ENCODE measurements at places on chromosomes 3 and 15.
A peak's percentile ranks its signal among the peaks of the same experiment; 100 is the strongest.

DNA sequence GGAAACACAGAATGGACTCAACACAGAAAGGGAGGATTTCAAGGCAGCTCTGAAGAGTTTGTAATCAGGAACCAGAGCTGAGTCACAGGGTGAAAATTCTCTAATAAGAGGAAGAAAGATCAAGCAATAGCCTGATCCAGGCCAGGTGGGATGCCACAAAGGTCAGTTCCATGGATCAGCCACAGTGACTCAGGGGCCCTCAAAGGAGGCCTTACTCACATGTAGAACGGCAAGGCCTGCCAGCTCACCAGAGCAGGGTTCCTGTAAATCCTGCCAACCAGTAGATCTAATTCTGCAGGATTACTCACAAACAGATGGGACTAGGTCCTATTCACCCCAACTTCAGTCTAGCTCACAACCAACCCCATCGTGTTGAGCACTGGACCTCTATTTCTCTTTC, 78.3 kb upstream of the PPP2R3A start:
- no peak for DNase-seq

DNA sequence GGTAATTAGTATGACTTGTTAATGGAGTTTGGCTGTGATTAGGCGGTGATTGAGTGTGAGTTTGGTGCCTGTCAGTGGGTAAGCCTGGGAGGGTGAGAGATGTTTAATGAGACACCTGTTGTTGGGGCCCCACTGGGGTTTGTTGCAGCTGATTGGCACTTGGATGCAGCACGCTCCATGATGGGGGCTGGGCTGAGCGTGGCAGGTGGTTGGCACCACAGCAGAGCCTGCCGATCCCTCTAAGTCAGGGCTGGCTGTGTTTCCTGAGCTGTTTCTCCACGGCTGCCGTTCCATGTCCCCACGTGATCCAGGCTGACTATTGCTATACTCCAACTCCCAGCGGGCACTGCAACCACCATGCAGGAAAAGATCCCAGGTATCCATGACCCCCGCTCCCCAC, 93.5 kb upstream of the ARRDC4 start:
- no peak for DNase-seq

DNA sequence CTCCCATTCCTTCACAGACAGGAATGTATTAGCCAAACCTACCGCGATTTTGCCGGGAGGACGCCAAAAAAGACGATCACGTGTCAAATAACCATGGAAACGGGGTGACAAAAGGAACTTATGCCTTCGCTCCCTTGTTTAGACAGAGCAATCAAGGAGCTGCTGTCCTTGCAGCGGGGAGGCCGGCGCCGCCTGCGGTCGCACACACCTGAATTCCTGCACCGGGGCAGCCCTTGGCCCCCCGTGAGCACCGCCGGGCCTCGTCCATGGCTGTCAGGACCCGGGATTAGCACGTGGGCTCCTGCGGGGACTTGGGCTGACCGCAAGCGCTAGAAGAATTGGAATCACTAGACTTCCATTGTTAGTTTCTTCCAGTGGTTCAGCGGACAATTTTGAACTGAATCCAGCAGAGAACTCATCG, 193.1 kb downstream of the SHQ1 start:
- DNase-seq = no peak

GRCh38 chr3:24136624-24137310, 191.7 kb downstream of the NR1D2 start:
- no peak for DNase-seq

DNA sequence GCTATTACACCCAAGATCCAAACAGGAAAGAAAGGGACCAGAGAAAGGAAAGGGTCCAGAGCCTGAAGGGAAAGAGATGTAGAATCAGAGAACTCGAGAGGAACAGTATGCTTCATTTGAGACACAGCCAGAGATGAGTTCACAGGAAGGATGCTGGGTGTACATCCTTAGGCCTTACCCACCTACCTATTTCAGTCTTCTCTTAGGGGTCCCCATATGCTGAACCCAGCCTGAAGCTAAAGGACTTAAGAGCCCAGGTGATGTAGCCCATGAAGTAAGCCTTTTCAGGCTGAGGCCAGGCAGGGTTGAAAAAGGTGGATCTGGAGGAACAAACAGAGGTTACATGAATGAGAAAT, 338.0 kb upstream of the KCNH8 start:
- no peak for DNase-seq

DNA sequence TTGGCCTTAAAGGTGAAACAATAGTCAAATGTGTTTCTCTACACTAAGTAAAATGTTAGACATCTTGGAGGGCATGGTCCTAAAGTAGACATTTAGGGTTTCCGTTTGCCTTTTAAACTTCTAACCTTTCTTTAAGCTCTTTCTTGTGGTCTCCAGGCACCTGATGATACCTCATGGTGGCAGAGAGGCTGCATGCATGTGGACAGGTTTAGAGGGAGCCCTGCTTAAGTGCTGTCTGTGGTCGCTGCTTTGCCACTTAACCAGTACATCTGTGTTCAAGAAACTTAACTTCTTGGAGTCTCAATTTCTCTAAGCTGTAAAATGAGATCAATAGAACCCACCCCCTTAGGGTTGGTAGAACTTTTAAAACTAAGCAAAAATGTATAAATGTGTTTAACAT, 6.2 kb downstream of the MITF start:
- DNase-seq = no peak

DNA sequence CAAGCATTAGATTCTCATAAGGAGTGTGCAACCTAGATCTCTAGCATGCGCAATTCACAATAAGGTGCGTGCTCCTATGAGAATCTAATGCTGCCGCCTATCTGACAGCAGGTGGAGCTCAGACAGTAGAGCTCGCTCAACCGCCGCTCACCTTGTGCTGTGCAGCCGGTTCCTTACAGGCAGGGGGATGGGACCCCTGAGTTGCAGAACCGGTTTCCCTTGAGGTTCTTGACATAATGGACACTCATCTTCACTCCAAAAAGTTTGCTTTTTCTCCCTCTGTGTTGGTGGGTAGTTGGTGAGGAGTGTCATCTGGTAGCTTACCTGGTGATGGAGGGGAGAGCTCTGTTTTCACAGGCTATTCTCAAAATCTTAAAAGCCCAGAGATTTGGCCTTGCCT, 324.0 kb upstream of the TBL1XR1 start:
- DNase-seq = no peak

DNA sequence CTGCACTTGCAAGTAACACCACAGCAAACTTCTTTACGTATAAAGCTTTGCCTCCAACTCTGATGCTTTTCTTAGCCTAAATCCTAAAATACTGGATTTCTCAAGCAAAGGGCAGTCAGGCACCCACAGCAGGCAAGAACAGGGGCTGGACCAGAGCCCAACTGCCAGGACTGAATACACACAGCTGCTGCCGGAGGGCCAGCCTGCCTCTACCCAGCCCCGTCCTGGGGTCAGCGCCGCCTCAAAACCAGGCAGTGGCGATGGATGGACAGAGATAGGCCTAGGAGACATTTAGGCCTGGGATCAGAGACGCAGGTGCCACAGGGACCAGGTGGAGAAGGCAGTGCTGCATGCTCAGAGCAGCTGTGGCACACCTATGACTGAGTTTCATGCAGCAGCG, 47.6 kb upstream of the SEC61A1 start:
- DNase-seq = no peak

DNA sequence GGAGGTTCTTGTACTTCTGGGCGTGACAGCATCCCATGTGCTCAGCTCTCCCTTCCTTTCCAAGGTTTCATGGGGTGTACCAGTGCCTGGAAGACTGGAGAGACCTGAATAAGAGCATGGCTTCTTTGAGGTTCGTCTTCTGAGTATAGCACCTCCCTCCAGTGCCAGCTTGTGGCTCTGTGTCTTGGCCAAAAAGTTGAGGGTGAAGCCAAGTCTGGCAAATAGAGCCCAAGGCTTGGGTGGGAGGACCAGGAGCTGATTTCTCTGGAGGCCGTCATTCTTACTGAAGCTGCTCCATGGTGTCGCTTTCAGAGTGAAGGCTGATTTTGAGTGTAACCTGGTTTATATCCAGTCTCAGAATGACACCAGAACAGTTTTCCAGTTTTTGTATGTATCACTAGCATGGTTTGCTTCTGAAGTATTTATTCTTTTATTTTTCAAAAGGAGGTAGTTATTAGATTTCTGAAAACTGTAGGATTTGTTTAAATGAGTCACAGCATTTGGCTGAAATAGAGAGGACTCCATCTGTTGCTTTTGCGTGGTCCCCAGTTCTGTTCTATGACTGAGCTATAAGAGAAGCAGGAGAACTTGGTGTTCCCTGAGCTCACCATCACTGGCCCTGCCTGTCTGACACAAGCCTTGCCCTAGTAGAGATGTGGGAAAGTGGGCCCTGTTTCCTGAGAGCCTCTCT, 47.2 kb downstream of the BSN start:
- no peak for DNase-seq

DNA sequence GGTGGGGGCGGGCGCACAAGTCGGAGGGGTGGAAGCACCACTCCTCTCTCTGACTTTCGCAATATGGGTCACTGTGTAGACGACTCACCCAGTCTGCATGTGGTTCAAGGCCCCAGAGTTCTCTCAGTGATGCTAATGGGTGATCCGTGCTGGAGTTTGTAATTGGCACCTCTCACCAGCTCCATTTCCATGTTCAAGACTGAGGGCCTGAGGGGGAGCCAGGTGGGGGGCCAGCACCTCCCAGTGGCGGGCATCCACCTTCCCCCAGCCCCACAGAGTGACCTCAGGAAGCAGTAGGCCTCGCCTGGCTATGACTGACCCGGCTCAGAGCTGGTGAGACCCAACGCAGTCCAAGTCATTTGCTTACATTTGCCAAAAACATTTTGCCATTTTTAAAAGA, 230.0 kb upstream of the ST8SIA2 start:
- no peak for DNase-seq

- no peak for DNase-seq
These were observed 48.1 kb downstream of the PYDC2 start for GRCh38 chr3:191509078-191509477.

DNA sequence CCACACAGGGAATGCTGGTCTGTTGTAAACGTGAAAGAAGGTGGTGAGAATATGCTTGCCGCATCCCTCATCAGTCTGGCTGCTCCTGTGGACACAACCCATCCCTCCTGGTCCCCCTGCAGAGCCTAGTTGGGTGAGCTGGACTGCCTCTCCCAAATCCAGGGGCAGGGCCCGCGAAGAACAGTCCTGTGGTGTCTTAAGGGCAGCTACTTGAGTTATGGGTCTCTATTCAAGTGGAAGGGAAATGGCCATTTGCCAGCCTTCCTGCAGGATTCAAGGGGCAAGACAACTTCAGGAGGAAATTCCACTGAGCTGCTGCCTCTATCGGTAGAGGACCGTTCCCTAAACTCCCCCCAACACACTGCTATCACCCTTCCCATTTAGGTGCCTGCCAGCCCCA, 98.9 kb downstream of the IQSEC1 start:
- DNase-seq = no peak

GRCh38 chr3:122921791-122922651, 105.5 kb downstream of the SEMA5B start:
- DNase-seq = no peak

DNA sequence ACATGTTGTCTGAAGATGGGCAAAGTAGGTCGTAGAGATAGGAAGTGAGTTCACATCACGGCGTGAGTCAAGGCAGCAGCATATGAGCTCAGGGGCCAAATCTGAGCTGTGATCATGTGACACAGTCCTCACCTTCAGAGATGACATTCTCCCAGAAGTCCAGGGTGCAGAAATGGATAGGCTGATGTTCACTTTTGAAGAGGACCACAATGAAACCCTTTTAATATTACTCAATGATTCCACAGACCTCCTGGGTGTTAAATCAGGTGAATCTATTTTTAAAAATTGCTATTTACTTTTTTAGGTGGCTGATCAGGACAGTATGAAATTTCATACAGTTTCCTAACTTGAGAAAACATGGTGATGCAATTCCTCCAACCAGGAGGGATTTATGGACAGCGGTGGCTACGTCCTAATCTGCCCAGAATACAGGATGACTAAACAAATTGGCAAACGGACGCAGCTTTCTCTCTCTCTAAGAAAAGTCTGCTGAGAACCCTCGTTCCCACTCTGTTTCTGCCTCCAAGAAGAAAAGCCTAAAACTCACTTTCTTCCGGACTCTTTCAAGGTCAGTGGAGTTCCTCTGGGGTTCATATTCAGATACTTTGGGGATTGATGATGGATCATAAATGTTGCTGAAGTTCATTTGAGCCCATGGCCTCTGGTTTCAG, 34.4 kb downstream of the B3GNT5 start:
- DNase-seq = no peak

- DNase-seq = peak; percentile 28
These were observed 24.3 kb upstream of the GP5 start for GRCh38 chr3:194423317-194423716.

DNA sequence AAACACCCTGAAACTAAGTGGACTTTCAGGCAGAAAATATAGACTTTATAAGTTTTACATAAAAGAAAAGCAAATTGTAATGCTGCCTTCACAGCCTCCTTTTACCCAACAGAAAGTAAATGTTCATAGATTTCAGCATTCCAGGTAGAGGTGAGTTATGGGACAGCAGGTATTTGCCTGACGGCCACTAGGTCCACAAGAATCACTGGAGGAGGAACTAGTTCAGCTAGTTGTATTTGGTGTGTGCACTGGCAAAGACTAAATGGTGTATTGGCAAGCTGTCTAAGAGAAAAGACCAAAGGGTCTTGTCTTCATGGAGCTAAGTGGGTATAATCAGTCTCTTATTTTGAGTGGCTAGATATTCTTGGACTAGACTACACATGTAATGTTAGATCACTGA, 34.2 kb downstream of the ZNF654 start:
- no peak for DNase-seq

DNA sequence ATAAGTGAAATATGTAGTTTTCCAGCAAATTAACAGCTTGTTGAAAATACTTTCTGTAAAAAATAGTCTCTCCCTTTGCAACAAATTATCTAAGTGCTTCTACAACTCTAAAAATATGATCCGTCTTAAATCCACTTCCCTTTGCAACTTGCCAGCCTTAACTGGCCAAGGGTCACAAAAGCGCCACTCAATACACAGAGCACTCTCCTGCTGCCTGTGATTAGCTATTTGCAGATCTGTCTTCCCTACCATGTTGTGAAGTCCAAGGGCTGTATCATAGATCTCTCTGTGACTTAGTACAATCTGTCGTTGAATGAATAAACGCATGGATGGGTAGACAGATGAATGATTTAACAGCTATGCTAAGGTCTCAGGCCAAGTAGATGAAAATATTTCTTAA, 76.2 kb downstream of the ITGB5 start:
- DNase-seq = no peak

DNA sequence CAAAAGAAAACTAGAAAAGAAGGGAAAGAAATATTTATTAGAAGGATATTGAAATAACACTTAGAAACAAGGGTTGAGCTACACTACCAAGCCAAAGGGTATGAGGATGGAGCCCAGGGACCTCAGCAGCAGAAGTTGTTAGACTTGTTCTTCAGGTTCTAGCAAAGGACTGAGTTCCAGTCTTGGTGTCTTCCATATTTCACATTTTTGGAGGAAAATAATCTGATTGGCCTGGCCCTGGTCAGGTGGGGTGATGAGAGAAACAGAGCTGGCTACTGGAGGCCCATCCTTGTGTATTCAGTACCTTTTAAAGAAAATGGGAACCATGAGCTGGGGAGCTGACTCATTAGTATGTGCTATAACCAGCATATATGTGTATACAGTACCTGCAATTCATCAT, 28.2 kb downstream of the PPP4R2 start:
- DNase-seq = no peak
